ENCODE measurements at places on chromosomes 16 and 17.

GRCh38 chr17:14203388-14203787 is 33.3 kb downstream of the CDRT15 start:
- no peak for DNase-seq

DNA sequence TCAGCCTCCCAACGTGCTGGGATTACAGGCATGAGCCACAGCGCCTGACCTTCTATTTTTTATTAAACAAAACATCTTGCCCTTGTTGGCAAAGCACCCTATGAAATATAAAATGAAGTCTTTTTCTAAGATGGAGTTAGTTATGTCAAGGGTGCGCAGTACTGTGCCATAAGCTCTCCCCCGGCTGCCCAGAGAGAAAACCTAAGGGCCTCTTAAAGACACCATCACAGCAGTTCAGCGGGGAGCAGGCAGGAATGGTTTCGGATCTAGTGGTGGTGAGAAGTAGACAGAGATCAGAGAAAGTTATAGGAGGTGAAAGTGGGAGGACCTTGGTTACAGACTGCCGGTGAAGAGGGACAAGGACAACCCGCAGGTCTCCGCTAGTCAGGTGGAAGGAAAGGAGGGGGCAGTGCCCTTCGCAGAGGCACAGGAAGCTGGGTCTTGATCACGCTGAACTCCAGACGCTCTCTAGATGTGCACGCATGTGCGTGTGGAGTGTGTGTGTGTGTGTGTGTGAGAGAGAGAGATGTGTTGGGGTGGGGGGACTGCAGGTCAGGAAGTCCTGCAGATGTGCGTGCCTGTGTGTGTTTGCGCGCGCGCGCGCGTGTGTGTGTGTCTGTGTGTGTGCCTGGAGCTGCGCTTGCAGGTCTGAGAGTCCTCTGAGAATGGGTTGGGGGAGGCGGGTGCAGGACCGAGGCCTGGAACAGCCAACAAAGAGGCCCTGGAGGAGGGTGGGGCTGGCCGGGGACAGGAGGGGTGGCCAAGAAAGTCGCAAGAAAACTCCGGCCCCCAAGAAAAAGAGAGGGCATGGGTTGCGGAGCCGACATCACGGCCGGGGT is 748 bp upstream of the CMTM3 start:
- no peak for DNase-seq

DNA sequence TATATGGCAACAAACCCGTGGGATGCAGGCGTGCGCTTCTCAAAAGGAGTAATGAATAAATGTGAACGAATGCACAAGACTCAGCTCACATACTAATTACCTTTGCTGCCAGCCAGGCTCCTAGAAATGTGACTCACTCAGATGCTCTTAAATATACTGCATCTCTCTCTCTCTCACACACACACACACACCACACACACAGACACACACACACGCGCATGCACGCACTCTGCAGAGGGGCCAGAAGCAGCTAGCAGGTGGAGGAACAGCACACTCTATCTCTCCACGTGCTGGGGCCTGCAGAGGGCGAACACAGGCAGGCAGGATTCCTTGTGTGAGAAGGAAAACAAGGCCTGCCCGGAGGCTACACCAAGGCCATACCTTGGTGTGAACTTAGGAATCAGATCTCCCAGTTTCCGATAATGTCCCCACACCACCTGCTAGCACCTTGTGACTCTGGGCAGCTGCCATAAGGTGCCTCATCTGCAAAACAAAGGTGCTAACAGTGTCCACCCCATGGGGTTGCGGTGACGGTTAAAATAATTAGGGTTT is 5.3 kb downstream of the GPRC5B start:
- DNase-seq: peak; percentile 78

DNA sequence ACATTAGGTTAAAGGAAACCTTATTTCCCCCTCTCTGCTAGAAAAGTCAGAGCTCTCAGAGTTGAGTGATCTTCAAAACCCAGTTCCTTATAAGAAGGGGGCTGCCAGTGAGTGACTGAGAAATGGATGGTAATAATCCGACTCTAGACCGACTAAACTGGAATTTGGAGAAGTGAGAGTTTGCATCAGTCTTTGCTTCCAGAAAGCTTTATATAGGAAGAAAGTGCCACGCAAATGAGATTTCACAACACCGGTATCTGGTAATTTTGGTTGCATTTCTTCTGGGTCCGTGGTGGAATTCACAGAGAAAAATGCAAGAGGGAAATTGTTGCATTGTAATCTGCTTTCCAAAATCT is 271.4 kb downstream of the MAF start:
- no peak for DNase-seq

DNA sequence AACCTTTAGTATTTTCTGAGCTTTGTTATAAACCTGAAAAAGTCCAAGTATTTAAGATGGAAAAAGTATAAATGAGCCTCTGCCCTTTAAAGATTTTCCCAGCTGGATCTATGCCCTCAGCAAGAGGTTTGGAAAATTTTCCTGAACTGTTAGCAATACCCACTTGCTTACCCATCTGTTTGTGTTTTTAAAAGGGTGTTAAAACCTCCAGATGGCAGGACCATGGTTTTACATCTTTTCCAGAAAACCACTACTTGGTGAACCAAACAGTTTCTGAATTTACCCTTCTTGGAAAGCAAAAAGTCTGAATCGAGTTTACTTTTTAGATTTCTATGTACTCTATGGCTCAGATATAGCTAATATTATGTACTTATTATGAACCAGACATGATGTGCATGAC is 719 bp downstream of the PMFBP1 start:
- no peak for DNase-seq

DNA sequence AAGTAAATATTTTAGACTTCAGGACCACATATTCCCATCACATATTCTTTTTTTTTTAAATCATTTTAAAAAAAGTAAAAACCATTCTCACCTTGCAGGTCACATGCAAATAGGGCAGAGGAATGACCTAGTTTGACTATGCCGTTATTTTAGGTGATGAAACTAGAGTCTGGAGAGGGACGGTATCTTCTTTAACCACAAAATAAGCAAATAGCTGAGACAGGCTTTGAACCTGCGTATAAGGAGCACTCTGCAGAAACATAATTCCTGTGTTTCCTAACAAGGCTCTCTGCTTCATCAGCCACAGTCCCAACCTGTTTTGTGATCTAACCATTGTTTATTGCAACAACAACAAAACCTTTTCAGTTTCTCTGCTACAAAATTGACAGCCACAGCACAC is 121.5 kb downstream of the PCTP start:
- no peak for DNase-seq

DNA sequence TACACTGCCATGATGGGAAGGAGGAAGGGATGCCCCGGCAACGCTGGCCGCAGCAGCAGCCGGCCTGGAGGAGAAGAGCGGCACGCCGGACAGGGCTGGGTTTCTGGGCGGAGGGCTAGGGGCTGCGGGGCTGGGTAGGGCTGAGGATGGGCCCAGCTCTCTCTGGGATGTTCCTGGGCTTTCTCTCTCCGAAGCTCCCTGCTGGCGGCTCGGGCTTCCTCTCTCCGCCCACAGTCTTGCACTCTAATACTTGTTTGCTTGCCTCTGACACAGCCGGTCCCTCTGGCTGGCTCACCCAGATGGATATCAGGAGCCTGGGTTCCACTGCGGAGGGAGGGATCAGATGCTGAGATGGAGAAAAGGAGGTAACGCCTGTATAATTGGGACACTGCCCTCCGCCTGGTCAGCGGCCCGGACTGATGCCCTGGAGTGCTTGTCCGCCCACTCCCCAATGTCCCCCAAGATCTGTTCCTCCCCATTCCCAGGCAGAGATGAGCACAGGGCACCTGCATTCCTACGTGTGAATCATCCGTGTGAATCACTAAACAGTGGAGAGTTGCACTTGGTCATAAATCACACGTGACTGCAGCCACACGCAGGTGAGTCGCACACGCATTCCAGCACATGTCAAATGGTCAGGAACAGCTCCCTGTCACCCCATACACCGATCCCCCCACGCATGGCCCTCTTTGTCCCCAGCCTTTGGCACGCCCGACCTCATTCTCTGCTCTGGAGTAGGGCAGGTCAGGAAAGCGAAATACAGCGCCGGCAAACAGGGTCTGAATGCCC is at the start of gene ALOXE3:
Gene ALOXE3 (minus strand): TSS at position 535 of the 789 bp plus-strand sequence. CDS start 524 bp downstream, at position 11.
- DNase-seq: peak; percentile 89

DNA sequence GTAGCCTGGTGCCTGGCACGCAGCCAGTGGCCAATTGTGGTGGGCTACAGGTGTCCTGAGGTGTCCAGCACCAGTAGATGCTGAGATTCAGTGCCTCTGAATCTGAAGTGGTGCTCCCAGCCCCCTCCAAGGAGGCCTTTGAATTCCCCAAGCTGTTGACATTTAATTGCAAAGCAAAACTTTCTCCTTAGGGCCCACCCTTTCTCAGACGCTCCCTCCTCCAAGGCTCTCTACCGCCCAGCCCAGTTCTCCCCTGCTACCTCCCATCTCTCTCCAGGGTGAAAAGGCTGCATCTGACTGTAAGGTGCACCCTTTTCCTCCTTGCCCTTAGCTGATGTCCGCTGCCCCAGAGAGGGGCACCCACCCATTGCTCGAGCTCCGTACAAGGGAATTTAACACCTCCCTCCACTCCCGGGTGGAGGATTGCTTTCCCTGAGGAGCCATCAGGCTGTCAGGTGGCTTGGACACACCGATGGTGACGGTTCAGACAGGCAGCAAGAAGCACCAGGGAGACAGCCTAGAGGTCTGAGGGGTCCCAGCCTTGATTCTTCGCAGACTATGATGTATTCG is 1.7 kb downstream of the BEAN1 start:
- DNase-seq: no peak

DNA sequence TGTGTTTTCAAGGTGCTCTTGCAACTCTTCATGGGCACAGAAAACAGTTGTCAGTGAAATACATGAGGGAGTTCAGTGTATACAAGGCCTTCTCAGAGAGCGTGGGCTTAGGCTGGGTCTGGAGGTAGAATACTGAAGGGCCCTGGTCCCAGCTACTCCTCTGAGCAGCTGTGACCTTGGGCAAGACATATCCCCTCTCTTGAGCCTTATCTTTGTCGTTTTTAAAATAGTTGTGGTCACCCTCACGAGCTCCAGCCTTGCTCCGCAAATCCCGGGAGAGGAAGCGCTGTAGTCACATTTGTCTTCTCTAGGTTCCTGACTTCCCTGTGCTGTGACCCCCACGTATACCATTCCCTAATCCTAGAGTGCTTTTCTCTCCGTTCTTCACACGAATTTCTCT is 3.6 kb downstream of the ZNRF1 start:
- DNase-seq: no peak

- DNase-seq: peak; percentile 75
These were observed 36.1 kb upstream of the ATP2C2 start for GRCh38 chr16:84331998-84332780.

GRCh38 chr17:10716218-10716617 is 13.6 kb downstream of the TMEM220 start:
- DNase-seq: no peak

- no peak for DNase-seq
These were observed 4.1 kb upstream of the SMIM5 start for GRCh38 chr17:75629157-75629556.

- DNase-seq: peak; percentile 50
These were observed 63.3 kb upstream of the MTMR4 start for GRCh38 chr17:58577696-58578095.

GRCh38 chr17:71339206-71339605 is 781.6 kb upstream of the SOX9 start:
- DNase-seq: no peak

GRCh38 chr16:65353183-65353582 is 231.3 kb upstream of the CDH11 start:
- no peak for DNase-seq

DNA sequence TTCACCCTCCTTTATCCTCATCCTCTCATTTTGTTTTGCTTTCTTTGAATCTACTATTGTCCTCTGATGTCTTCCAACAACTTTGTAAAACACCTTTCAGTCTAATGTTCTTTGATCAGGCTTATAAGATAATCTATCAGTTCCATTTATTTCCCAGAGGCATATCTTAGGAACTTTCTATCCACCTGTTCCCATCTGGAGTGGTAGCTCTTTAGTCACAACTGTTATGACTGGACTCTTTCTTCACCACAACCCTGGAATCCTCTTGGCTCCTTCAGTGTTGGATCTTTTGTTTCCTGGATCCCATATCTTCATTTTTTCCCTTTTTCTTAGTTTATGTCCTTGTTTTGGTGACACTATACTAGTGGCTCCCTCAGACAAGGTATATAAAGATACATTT is 23.5 kb downstream of the RPS6KB1 start:
- DNase-seq: no peak

- no peak for DNase-seq
These were observed 57.0 kb downstream of the FOXL1 start for GRCh38 chr16:86635176-86635876.

DNA sequence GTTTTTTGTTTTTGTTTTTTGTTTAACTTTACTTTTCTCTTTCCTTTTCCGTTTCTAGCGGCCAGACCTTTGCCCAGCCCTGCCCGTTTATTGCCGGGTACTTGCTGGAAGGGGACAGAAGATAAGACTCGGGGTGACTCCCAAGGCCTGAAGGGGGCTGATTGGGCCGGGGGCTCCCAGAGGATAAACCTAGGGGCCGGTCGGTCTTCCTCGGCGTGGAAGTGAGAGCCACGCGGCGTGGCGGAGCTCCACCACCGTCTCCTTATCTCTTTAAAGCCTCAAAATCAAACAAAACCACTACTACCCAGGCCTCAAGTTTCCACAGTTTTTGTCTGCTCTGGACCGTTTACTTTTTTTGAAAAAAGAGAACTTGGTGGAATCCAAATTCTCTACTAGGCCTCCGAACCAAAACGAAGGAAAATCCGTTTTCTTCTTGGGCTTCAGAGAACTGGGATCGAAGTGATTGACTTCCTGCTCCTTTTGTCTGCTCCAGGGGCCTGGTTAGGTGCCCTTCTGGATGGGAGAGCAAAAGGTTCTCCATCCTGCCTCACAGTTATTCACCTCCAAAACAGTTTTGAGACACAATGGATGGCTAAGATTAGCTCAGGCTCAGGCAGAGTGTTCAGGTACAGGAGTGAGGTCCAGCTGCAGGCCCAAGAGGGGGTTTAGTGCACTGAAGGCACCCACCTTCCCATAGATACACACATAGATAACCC is 8.5 kb upstream of the HOXB9 start:
- DNase-seq: no peak

GRCh38 chr16:88856122-88856827 is 472 bp downstream of the GALNS start:
- DNase-seq: no peak

GRCh38 chr17:68458260-68459036 is 1.2 kb upstream of the WIPI1 start:
- DNase-seq: no peak

- no peak for DNase-seq
These were observed 9.9 kb downstream of the CENPX start for GRCh38 chr17:82012640-82013295.
